ENCODE measurements at places on chromosomes 13 and 19. TPM values are rescaled to one million over a fixed set of nuclear protein-coding genes. Genes with fewer than 3 reads are reported as not detected.

DNA sequence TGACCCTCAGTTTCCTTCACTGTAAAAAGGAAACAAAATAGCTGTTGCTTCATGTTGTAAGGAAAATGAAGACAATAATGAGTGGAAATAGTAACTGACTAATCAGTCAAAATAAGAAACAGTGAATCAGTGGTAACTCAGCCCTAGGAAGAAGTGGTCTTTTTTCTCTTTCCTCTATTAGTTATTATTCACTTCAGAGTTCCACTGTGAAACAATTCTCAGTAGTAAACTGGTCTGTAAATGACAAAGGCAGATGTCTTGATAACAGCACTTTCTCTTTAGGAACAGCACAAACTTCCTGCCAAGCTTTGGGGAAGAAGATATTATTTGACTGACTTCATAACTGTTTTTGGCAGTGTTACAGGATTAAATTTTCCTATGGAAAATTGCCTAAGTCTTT is 600.5 kb upstream of the KLHL1 start:
- no peak for DNase-seq

DNA sequence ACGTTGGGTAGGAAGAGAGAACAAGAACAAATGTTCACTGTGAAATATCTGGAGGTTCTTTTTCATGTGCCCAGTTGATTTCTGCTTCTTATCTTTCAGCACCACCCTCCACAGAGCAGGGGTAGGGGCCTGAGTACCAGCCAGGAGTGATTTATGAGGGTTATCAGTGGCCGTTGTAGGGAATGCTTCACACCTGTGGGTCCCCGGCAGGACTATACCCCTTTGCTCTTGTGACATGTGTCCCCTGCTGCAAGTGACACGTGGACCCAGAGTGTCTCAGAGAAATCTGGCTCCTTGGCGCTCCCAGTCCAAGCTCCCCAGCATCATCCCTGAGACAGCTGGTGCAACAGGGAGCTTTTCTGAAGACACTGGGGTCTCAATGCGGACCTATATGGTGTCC is 29.7 kb downstream of the SIAH3 start:
- no peak for DNase-seq

GRCh38 chr19:41575998-41576397 is at the start of gene CEACAM21:
Gene CEACAM21 (plus strand): TSS chr19:41576166. CDS start chr19:41576275, 109 bp downstream.
- no peak for DNase-seq

DNA sequence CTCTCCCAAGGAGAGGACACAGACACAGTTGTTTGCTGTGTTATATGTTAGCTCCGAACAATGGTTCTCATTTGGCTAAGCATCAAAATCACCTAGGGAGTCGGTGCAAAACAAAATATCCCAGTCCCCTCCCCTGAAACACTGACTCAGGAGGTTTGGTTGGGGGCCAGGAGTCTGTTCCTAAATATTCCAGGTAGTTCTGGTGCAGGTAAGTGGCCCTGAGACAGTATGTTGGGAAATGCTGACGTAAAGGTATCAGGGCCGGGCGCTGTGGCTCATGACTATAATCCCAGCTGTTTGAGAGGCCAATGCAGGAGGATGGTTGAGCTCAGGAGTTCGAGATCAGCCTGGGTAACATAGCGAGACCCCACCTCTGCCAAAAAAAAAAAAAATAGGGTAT is 2.3 kb upstream of the MAP2K7 start:
- DNase-seq = no peak

DNA sequence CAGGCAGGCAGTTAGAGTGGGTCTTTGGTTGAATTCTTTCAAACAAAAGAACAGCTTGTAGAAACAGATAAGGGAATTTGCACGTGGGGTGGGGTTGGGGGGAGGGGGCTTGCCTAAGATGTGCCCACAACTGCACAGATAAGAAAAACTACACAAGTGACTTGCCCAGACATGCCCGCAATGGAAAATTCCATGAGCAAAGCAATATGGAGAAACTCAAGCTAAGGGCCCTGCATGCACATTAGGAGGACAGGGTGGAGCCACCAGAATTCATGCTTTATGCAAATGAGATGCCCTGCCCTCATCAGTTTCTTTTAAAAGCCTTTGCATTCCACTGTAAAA is 755.6 kb upstream of the MIR17HG start:
- DNase-seq = no peak

GRCh38 chr19:54188215-54188871 is 1.0 kb downstream of the MBOAT7 start:
- DNase-seq = no peak

Gene HRC
- 0.51 TPM for polyA plus RNA-seq

DNA sequence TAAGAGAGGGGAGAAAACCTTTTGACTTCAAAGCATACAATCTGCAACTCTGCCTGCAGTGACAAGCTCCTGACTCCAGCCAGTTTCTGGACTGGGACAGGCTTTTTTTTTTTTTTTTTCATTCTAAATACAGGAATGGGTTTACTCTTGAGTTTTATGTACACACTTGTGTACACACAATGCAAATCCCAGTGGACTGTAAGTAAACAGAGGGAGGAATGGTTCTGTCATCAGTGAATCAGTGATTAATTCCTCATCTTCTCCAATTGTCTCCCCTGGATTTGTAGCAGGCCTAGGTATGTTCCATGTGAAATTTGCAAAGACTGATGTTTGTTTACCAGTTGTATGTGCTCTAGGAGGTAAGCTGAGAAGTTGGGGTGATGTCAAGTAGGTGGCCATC is 184.8 kb downstream of the SHISA2 start:
- no peak for DNase-seq

GRCh38 chr13:83048419-83048818 is 833.9 kb downstream of the SLITRK1 start:
- no peak for DNase-seq

GRCh38 chr19:42093926-42094325 is 18.0 kb downstream of the ZNF574 start:
- no peak for DNase-seq

DNA sequence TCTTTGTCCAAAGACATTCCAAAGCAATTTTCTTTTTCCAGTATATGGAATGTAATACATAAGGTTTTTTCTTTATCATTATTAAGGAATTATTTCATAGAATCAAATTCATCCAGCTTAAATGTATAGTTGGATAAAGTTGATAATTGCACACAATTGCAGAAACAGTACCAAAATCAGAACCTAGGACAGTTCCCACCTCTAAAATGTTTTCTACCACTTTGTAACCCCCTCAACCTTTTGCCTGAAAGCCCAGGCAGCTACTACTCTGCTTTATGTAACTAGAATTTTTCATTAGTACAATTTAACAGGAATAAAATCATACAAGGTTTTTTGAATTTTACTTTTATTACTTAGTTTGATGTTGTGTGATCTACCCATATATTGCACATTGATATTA is 98.0 kb downstream of the PRR20E start:
- no peak for DNase-seq

- no peak for DNase-seq
Observed at GRCh38 chr19:1236576-1236975, 1.2 kb downstream of the CBARP start.

Gene DNASE2
- polyA plus RNA-seq = 18.4 TPM

DNA sequence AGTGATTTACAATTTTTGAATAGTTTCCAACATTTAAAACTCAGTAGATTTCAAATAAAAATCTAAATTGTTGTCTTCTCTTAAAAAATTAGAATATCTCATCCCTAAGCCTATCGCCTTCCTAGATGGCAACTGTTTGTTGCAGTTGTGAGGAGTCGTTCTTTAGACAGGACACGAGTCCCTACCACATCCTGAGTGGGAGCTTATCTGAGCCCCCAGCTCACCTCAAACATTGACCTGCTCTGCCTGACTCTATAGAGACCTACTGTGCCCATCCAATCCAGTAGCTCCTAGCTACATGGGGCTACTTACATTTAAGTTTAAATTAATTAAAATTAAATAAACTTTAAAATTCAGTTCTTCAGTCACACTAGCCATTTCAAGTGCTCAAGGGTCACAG is 434.7 kb downstream of the FOXO1 start:
- DNase-seq = no peak

DNA sequence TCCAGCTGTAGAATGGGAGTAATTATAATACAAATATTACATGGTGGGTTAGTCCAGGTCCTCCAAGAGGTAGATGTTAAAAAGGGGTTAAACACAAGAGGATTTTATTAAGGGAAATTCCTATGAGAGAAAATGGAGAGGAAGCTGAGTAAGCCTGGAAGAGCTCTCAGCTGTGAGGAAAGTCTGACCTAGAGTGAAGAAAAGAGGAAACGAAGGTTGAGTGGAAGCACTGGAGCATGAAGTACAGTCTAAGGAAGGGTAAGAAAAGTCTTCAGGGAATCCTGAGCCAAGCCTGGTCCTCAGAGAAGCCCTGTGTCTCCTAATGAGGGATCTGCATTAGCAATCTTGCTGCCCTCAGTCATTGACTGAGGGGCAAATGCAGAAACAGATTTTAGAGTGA is 506.2 kb downstream of the GPC5 start:
- no peak for DNase-seq

DNA sequence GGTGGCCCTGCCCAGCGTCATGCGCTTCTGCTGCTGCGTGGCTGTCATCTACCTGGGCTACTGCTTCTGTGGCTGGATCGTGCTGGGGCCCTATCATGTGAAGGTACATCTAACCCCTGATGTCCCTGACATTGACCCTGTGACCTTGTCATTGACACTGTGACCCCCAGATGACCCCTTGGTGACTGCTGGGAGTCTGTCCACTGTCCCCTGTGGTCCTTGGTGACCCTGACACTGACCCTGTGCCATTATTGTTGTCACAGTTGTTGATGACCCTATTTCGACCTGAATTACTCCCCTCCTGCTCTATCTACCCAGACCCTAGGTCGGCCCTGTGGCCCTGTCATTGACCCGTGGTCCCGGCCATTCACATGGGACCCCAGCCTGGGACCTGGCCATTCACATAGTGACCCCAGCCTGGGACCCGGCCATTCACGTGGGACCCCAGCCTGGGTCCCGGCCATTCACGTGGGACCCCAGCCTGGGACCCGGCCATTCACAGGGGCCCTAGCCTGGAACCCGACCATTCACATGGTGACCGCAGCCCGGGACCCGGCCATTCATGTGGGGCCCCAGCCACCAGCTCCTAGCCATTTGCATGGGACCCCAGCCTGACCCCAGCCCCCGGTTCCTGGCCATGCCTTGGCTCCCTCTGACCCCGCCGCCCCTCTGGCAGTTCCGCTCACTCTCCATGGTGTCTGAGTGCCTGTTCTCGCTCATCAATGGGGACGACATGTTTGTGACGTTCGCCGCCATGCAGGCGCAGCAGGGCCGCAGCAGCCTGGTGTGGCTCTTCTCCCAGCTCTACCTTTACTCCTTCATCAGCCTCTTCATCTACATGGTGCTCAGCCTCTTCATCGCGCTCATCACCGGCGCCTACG is 5.7 kb upstream of the PNPLA6 start:
- DNase-seq = no peak

- DNase-seq = no peak
Observed at GRCh38 chr13:33751151-33751550, 66.8 kb upstream of the RFC3 start.

DNA sequence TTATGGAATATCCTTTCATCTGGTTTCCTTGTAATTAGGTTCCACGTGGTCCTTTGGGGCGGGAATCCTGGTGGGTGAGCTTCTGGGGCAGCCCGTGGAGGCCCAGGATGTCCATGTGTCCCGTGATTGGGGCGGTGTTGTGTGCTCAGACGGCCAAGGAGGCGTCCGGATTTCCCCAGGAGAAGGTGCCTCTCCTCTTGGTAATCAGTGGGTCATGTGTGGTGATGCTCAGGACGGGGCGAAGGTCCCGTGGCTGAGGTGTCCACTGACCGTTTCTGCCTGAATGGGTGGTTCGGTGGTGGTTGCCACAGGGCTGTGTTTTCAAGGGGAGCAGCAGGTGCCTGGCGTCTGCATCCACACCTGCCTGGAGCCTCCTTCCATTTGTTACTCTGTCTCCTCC is 52.2 kb upstream of the F7 start:
- DNase-seq = no peak

DNA sequence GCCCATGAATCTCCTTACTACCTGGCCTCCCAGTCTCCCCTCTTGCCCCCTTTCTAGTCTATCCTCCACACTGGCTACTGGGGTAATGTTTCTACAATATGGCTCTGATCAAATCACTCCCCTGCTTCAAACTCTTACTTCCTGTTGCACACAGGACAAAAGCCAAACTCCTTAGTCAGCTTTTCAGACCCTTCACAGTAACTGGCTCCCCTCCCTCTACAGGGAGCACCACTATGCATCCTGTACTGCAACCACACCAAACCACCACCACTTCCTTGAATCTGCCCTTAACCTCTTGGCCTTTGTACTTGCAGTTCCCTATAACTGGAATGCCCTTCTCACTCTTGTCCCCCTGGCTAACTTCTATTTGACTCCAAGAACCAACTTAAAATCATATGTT is 32.2 kb downstream of the DEDD2 start:
- no peak for DNase-seq

Gene PEG3
- polyA plus RNA-seq = 2.5 TPM

GRCh38 chr13:28492569-28493367 is 2.2 kb downstream of the FLT1 start:
- no peak for DNase-seq

Gene CYP4F2
- 87.1 TPM for polyA plus RNA-seq

DNA sequence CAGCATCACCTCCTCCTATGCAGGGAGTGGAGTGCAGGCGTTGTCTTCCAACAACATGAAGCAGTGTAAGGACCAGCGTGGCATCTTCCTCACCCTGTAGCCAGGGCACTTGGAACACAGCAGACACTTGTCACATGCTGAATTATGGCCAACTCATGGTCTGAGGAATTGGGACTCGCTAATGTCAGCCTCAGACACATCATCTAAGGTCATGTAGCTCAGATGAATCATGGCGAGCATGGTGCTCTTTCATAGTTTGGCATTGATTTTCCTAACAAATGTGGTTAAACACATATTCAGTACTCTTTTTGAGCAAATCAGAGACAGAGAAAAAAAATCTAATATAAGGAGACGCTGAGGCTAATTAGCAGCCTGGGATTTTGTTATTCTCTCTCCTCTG is 99.6 kb upstream of the SGCG start:
- DNase-seq = no peak

- no peak for DNase-seq
Observed at GRCh38 chr19:49333811-49334288, 1.4 kb upstream of the CD37 start.

Data from liver (tissue), 10 donors.